ENCODE measurements at places on chromosomes 4 and X. TPM values are rescaled to one million over a fixed set of nuclear protein-coding genes. Genes with fewer than 3 reads are reported as not detected.

DNA sequence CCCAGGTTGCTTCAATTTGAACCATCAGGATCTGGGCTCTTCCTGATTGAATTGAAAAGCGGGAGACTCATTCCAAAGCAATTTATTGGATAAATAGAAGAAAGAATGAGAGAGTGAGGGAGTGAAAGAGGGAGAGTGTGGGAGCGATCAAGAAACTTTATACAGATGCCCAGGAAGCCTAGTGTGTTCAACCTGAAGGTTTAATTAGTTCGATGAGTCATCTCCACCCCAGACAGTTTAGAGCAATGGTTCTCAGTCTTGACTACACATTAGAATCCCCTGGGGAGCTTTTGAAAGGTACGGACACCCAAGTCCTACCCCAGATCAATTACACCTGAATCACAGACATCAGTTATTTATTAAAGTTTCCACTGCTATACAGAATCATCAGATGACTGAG is 61.5 kb downstream of the GEMIN8 start:
- H3K4me3 ChIP-seq = no peak overlapping the region
- no peak for DNase-seq
- no peaks in the 10 kb centered on the region for H3K27me3 ChIP-seq

FAT4 gene
- total RNA-seq = 5.0 TPM

LANCL3 gene
- 0.36 TPM for total RNA-seq

MAGEB10 gene
- total RNA-seq = not detected

DNA sequence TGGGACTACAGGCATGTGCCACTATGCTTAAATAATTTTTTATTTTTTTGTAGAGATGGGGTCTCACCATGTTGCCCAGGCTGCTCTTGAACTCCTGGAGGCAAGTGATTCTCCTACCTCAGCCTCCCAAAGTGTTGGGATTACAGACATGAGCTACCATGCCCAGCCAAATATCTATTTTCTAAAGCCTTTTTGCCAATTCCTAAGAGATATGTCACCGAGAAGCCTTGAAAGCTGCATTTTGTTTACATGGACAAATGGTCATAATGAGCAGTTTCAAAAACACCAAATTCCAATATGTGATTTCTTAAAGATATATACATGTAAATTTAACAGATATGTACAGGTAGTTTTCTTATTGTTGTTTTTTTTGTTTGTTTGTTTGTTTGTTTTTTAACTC is 33.0 kb upstream of the PGRMC2 start:
- no peaks in the 10 kb centered on the region for H3K36me3 ChIP-seq
- no peak overlapping the region for H3K4me3 ChIP-seq
- H3K27me3 ChIP-seq = no peaks in the 10 kb centered on the region
- H3K4me1 ChIP-seq = no peaks in the 10 kb centered on the region
- H3K27ac ChIP-seq = no peak overlapping the region

STOX2 gene
- total RNA-seq = 20.9 TPM

DNA sequence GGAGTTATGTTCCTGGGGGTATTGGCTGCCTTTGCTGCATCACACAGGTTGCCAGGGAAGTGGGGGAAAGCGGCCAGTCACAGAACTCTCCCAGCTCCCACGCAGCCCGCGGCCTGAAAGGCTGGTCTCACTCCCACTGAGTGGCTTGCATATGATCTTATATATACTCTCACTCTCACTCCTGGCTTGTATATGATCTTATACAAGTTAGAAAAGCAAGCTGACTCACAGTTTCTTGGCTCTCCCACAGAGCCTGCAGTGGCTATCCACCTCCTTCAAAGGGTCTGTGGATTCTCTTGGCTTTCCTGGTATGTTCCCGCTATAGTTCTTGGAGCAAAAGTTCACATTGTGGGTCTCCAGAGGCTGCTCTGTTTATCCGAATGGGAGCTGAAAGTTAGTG is 833.5 kb upstream of the GALNTL6 start:
- H3K27ac ChIP-seq = no peak overlapping the region
- DNase-seq = no peak
- no peaks in the 10 kb centered on the region for H3K27me3 ChIP-seq

MTNR1A gene
- 0.50 TPM for total RNA-seq

Data from H1 (cell line).